Stimulated activated CD4-positive, alpha-beta T cell treated with anti-CD3 and anti-CD28 coated beads, Interleukin-12 subunit alpha, Interleukin-12 subunit beta, amount 100 ng/mL, for 4 hours (primary cell): ENCODE measurements at places on chromosomes 11 and 22.

DNA sequence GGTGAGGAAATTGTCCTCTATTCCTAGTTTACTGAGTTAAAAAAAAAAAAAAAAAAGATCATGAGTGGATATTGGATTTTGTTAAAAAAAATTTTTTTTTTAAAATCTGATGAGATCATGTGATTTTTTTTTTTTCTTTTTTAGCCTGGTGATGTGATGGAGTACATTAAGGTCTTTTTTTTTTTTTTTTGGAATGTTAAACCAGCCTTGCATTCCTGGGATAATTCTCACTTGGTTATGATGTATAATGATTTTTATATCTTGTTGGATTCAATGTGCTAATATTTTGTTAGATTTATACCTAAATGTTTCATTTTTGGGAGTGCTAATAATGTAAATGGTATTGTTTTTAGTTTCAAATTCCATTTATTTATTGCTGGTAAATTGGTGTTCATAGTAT is 43.3 kb downstream of the DDX10 start:
- no peak for DNase-seq

GRCh38 chr11:83734120-83734519 is 448.0 kb upstream of the CCDC90B start:
- no peak for DNase-seq

- no peak for DNase-seq
Observed at GRCh38 chr22:17876306-17876831, 102.1 kb upstream of the BID start.

GRCh38 chr22:42623301-42623751 is 8.6 kb upstream of the POLDIP3 start:
- no peak for DNase-seq

DNA sequence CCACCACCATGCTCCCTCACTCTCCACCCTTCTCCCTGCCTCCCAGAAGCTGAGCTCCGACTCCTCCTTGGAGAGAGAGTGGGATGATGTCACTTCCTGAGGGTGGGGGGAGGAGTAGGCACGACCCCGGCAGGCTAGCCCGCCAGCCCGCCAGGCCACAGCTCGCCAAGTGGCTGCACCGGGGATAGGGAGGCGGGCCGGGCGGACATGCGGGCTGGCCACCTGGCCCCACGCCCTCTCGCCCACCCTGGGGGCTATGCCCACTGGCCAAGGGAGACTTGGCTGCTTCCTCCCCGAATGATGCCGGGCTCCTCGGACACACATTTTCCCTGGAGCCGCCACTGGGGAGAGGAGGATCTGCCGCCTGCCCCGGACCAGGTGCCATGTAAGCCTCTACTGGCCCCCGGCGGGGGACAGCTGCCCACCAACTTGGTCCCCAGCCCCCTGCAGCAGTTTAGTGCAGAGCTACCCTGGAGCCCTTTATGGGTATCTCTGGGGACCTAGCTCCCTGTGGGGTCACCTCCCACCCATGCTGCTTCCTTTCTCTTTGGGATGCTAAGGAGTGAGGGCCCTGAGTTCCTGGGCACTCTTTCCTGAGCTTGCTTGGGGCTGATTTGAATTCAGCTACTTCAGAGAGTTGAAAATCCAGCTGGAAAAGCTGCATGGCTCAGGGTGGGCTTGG is 33.7 kb upstream of the MYRF start:
- DNase-seq, result no peak

- peak; percentile 48 for DNase-seq
Observed at GRCh38 chr22:38298312-38299005, 18.8 kb downstream of the CSNK1E start.

- no peak for DNase-seq
Observed at GRCh38 chr11:20208622-20209111, 48.4 kb upstream of the DBX1 start.

- no peak for DNase-seq
Observed at GRCh38 chr22:32532820-32533128, 58.2 kb downstream of the FBXO7 start.

GRCh38 chr11:80441821-80442220 is 1001.0 kb upstream of the TENM4 start:
- DNase-seq, result no peak

DNA sequence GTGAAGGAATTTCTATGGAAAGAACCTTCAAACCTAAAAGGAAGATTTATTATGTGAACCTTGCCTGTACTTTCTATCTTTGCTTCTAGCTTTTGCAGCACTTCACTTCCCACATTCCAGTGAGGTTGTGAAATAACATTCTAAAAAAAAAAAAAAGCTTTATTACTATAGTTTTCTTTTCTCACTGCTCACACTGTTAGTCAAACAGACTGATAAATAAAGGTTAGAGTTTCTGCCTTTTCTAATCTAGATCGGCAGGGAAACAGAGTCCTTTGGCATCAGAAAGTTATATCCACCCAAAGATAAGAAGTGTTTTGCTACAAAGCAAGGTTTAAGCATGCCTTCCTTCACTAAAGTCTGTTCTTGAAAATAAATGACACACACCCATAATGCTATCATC is 2.8 kb downstream of the AAMDC start:
- no peak for DNase-seq

DNA sequence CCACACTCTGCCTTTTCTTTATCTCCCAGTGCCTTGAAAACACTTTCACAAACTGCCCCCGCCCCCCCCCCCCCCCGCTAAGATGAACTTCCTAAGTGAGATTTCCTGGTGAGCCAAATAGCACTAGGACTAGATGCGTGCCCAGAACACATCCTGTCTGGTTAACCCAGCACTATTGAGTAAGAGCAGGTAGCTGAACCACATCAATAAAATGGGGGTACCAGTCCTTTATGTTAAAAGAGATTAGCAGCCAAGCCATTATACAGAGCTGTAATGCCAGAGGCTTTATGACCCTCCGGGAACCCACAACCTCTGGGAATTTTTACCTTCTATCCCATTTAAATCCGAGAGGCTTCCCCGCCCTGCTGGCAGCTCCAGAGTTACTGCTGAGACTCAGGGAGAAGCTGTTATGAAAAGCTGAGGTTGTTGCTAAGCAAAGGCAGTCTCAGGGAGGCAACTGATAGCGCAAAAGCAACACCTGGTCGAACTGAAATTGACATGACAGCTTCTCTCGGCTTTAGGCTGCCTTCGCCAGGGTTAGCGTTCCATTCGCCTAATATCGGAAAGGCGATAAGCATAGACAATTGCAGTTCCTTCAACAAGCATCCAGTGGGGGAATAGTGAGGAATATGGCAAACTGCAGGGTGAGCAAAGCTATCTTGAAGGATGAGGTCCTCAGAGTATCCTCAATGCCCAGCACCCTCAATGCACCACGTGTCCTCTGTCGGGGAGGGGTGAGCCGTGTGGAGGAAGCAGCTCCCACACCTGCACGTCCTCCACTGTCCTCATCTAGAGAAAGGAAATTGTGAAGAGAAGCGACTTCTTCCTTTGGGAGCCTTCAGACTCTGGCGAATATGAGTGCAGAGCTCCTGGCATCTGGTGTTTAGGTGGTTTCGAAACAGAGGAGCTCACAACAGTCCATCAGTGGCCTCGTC is 977.0 kb downstream of the NTM start:
- DNase-seq, result no peak

GRCh38 chr11:119193626-119194025 is 8.4 kb downstream of the NHERF4 start:
- no peak for DNase-seq

- no peak for DNase-seq
Observed at GRCh38 chr11:117814204-117814765, 10.3 kb downstream of the FXYD2 start.

DNA sequence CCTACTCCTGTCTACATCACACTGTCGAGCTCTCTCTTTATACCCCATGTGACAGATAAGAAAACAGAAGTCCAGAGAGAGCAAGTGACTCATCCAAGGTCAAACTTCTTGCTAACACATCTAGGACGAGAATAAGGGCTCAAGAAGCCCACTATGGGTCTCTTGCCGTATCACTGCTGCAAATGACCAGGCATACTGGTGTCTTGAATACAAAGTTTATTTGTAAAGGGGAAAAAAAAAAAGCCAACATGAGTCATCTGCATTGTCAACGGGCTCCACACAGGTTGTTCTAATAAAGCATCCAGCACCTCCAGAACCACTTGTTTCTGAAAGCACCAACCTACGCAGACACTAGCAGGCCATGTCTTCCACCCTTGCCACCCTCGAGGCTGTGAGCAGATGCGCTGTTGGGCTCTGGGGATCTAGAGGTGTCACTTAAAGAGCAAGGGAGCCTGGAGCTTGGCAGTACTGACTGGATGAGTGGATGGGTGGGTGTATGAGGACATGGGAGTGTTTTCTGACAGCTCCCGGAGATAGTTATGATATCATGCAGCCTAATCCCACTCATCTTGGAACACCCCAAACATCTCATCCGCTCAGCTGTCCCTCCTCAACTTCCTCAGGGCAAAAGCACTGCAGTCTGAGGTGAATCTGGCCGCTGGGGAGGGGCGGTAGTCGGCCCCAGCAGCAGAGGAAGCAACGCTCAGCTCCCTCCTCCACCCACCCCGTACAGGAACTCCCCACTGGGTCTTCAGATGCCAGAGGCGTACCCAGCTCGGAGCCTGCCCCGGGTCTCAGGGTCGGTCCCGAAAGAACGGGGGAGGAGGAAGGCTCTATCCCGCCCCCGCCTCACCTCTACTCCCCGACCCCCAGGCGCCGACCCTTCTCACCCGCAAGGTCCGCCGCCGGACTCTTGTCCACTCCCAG is 1.0 kb downstream of the SMCO4 start:
- DNase-seq, result peak; percentile 29

- no peak for DNase-seq
Observed at GRCh38 chr11:37474889-37475288, 876.9 kb upstream of the RAG2 start.

- DNase-seq, result peak; percentile 46
Observed at GRCh38 chr11:43282607-43283440, 29.0 kb upstream of the API5 start.

- no peak for DNase-seq
Observed at GRCh38 chr11:70141486-70142220, 61.4 kb upstream of the FADD start.

GRCh38 chr11:3160252-3161031 is 4.7 kb downstream of the OSBPL5 start:
- peak; percentile 11 for DNase-seq

- DNase-seq, result no peak
Observed at GRCh38 chr22:19637408-19638281, 76.7 kb upstream of the SEPTIN5 start.

- DNase-seq, result no peak
Observed at GRCh38 chr11:86790195-86790725, 10.1 kb upstream of the PRSS23 start.

- DNase-seq, result no peak
Observed at GRCh38 chr11:65411681-65412070, 10.9 kb upstream of the NEAT1 start.

GRCh38 chr11:129910360-129910759 is 15.0 kb upstream of the NFRKB start:
- DNase-seq, result no peak

DNA sequence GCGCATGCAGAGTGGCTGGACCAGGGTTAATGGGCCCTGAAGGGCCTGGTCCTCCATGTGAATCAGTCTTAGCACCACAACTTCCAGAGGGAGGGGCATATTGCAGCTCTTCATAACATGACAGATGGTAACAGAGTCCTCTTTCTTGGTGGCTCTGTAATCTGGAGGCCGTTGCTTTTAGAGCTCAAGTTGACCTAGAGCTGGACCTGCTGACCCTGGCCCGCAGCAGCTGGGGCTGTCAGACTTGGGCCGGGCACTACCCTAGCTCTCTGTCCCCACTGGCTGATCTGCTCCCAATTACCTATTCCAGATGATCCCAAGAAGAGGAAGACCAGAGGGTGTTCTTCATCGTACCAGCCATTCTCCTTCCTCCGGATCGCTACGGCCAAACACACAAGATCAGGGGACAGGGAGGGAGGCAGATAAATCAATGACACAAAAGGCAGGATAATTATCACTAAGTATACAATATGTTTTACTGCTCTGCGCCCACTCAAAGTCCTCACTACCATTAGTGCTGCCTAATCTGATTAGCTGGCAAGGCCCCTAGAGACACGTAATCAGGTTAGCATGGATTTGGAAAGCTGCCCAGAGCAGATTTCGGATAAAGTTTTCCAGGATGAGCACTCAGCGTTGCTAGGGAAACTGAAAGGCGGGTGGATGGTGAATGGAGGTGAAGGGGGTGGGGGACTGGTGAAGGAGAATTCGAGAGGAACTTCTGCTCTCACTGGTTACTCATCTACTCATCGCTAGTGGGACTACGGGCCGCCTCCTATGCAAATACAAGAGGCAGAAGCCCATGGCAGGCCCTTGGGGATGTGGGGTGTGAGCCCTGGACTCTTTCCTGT is 64.5 kb upstream of the PHOX2A start:
- DNase-seq, result no peak

- DNase-seq, result no peak
Observed at GRCh38 chr11:88411265-88411664, 73.7 kb upstream of the CTSC start.

GRCh38 chr11:41950470-41951143 is 491.2 kb upstream of the LRRC4C start:
- DNase-seq, result no peak
